A549 treated with Mapracorat at 1 μM for 4 hours (cell line): ENCODE measurements at places on chromosomes 4 and X. TPM values are rescaled to one million over a fixed set of nuclear protein-coding genes. Genes with fewer than 3 reads are reported as not detected.

Gene CENPVL2
- not detected in 5 replicates for total RNA-seq

Gene GABRQ
- 0.16 to 0.22 TPM (median 0.18 TPM) in 5 replicates for total RNA-seq

Gene KDR
- 0.08 to 0.19 TPM (median 0.13 TPM) in 4 of 5 replicates, not detected in the other for total RNA-seq

Gene UGT2B17
- total RNA-seq: not detected in 5 replicates

Gene RNF150
- 0.20 to 0.64 TPM (median 0.30 TPM) in 5 replicates for total RNA-seq

Gene PTCHD1
- not detected in 5 replicates for total RNA-seq

Gene RRH
- 0.08 to 0.17 TPM (median 0.12 TPM) in 3 of 5 replicates, not detected in the others for total RNA-seq

Gene CXCL8
- 5.2 to 15.3 TPM (median 9.0 TPM) in 5 replicates for total RNA-seq

Gene BRS3
- total RNA-seq: not detected in 5 replicates

Gene ARHGAP36
- total RNA-seq: not detected in 5 replicates

Gene SPANXA2
- 0.38 to 0.45 TPM in 2 of 5 replicates, not detected in the others for total RNA-seq

Gene TRIML2
- 41.2 to 57.0 TPM (median 45.2 TPM) in 5 replicates for total RNA-seq

Gene LIMCH1
- total RNA-seq: 34.0 to 51.3 TPM (median 46.4 TPM) in 5 replicates

Gene JAKMIP1
- 0.06 TPM in 1 of 5 replicates, not detected in the others for total RNA-seq

Gene RNF212
- 1.6 to 2.6 TPM (median 2.2 TPM) in 5 replicates for total RNA-seq

Gene HTR2C
- total RNA-seq: not detected in 5 replicates

Gene SCRG1
- not detected in 5 replicates for total RNA-seq

Gene POU4F2
- not detected in 5 replicates for total RNA-seq

Gene ARHGAP6
- total RNA-seq: 0.05 to 0.09 TPM in 2 of 5 replicates, not detected in the others

Gene KLHL13
- total RNA-seq: 0.17 to 0.34 TPM (median 0.22 TPM) in 5 replicates

Gene NLGN3
- 0.89 to 1.1 TPM (median 1.1 TPM) in 5 replicates for total RNA-seq

Gene MAOA
- 0.69 to 1.3 TPM (median 0.92 TPM) in 5 replicates for total RNA-seq

Gene CSN1S1
- total RNA-seq: not detected in 5 replicates

Gene GRIA3
- not detected in 5 replicates for total RNA-seq

Gene GUCY2F
- total RNA-seq: not detected in 5 replicates

Gene NXF3
- not detected in 5 replicates for total RNA-seq

Gene GPRASP3
- total RNA-seq: 2.8 to 3.9 TPM (median 3.8 TPM) in 5 replicates

Gene SPANXD
- total RNA-seq: not detected in 5 replicates

Gene TCEANC
- 0.63 to 1.1 TPM (median 0.83 TPM) in 5 replicates for total RNA-seq

Gene ARHGEF38
- not detected in 5 replicates for total RNA-seq

Gene TRAM1L1
- total RNA-seq: 0.45 to 0.70 TPM (median 0.48 TPM) in 5 replicates

Gene ALG13
- 50.5 to 68.3 TPM (median 52.6 TPM) in 5 replicates for total RNA-seq

Gene WNK3
- total RNA-seq: 0.01 to 0.09 TPM (median 0.05 TPM) in 5 replicates
